ENCODE measurements at places on chromosomes 6 and 20. TPM values are rescaled to one million over a fixed set of nuclear protein-coding genes. Genes with fewer than 3 reads are reported as not detected.

The DDO gene
- 5.5 TPM for total RNA-seq

The ZFP57 gene
- total RNA-seq = not detected

The TAGAP gene
- total RNA-seq = not detected

The PLEKHG1 gene
- 0.12 TPM for total RNA-seq

DNA sequence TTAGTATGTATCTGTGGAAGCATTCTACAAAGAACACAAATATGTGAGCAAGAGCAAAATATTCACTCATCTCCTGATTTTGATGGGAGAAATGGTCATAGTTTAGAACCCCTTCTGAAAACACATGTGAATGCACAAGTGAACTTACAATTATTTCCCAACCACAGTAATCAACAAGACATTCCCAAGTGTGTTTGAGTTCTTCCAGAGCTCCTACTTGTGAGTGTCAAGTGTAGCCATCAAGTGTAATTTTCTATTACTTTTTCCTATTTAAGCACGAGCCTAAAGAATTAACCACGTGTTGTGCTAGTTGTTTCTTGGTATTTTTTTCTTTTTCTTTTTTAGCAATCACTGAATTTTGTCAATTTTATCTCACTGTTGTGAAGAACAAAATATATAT lies 402.3 kb downstream of the NKAIN2 start:
- no peak for DNase-seq

- DNase-seq = no peak
Measured at GRCh38 chr6:116726947-116727346, 38.6 kb downstream of the FAM162B start.

GRCh38 chr6:139973669-139974344 lies 599.4 kb upstream of the CITED2 start:
- peak; percentile 77 for DNase-seq

GRCh38 chr20:63527184-63527583 lies 6.6 kb downstream of the PPDPF start:
- DNase-seq = no peak

DNA sequence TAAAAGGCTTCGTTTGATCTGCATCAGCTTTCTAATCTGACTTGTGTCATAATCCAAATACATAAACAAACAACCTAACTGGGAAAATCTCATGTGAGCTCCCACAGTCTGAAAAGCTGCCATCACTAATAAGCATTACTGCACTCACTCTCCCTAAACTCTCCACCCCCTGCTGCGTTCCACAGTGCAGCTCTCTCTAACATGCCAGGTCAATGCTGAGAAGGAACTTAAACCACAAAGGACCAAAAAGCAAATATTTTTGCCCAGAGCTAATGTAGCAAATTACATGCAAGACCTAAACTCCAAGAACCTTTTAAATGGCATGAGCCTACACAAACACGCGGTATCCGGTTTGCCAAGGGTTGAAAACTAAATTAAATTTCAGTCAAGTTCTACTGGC lies 542.3 kb upstream of the JARID2 start:
- peak; percentile 76 for DNase-seq

DNA sequence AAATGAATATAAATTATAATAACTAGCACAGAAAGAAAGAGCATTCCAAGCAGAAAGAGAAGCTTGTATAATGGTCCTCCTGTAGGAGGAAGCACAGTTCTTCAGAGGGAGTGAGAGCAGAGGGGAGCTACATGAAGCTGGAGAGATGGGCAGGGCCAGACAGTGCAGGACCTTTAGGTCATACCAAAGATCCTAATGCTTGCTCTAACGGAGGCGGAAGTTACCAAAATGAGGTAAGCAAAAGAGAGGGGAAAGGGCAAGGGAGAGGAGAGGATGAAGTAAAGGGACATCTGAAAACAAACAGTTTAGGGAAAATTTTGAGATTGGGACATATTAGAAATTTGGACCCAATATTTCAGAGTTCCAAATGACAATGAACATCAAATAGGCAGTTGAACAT lies 50.2 kb downstream of the HBS1L start:
- DNase-seq = no peak

GRCh38 chr6:128327890-128328289 lies 192.5 kb downstream of the PTPRK start:
- DNase-seq = peak; percentile 39

GRCh38 chr6:1527073-1527457 lies 82.7 kb upstream of the FOXC1 start:
- DNase-seq = peak; percentile 64

- DNase-seq = no peak
Measured at GRCh38 chr6:44642349-44642748, 254.8 kb downstream of the CDC5L start.

All from RPMI7951 (cell line).